Caco-2 (cell line): ENCODE measurements at places on chromosomes 6 and 20. TPM values are rescaled to one million over a fixed set of nuclear protein-coding genes. Genes with fewer than 3 reads are reported as not detected.

DNA sequence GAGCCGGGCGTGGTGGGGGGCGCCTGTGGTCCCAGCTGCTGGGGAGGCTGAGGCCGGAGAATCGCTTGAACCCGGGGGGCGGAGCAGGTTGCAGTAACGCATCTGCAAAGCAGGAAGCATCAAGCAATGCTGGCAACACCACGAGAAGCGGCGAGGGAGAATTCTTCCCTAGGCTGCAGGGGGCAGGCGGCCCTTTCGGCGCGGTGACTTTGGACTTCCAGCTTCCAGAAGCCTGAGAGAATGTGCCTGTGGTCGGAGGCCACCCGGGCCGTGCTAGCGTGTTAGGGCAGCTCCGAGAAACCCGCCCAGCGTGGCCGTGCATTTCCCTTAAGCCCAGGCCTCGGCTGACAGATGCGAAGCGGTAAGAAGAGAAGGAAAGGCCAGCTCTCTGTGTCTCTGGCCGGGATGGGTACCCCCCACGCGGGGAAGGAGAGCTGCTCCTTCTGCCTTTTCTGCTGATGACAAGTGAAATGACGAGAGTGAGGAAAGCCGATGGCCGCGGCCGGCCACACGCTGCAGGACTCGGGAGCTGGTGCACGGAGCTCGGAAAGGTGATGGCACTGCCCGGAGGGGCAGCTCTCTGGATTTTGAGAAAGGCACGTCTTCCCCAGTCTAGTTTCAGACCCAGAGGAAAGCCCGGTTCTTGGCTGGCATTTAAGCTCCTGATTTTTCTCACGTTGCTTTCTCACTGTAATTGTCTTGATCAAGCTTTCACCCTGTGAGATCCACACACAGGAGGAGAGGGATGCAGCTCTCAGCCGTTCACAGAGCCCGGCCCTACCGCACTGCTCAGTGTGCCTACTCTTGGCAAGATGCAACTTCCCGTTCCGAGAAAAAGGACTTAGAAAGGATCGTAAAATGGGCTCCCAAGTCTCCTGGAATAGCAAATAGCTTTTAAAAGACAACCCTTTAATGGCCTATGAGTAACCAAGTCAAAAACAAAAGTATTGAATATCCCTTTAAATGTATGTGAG is 68.3 kb upstream of the EXOC2 start:
- no peak for DNase-seq
- H3K4me3 ChIP-seq = no peak overlapping the region
- H3K36me3 ChIP-seq = no peaks in the 10 kb centered on the region
- no peaks in the 10 kb centered on the region for H3K27me3 ChIP-seq
- no peaks in the 10 kb centered on the region for H3K4me1 ChIP-seq

DNA sequence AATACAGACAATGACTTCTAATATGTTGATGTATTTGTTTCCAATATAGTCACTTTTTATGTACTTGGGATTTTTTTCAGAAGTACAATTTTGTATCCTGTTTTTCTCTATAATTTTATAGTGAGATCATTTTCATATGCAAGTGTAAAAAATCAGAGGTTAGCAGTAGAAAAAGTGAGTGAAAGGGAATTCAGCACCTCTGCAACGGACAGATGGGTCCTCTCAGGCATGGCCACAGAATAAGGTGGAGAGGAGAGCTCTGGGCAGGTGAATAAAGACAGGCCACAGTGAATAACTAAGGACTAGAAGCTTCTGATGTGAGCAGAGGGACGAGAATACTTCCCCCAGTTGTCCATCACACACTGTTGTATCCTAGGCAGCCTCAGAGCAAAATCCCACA is 210.1 kb upstream of the CNR1 start:
- H3K4me3 ChIP-seq = no peak overlapping the region
- no peaks in the 10 kb centered on the region for H3K36me3 ChIP-seq
- no peak overlapping the region for H3K27ac ChIP-seq
- no peak for DNase-seq

DNA sequence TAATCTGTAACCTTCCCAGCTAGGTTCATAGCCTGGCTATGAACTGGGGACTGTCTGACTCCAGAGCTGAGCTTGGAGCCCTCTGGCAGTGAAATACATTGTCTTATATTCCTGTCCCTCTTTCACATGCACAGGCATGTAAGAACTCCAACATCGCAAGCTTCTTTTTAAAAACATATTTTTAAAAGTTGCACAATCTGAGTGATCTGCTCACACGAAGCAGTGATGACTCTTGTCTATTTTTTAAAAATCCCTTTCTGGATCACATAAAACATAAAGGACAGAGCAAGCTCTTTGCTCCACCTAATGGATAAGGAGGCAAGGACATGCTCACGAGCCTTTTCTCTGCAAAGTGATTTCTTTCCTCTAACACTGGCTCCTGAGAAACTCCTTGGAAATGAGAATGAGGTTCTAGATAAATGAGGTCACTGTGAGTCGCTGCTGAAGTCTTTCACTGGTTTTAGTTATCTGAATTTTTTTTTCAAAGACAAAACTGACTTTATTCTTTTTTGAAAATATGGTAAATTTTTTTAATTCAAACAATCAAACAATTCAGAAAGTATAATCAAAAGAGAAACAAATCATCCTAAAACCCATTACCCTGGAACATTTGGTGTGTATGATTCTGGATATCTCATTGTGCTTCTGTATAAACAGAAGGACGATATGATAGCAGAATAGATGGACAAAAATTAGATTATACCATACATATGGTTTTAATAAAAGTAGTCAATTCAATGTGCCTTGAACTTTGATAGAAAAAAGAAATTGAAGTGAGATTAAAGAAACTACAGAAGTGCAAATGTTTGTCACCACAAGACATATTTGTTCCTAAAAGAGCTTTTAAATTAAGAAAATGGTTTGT is 30.8 kb downstream of the IL20RA start:
- no peak for DNase-seq
- no peaks in the 10 kb centered on the region for H3K27me3 ChIP-seq
- no peak overlapping the region for H3K4me3 ChIP-seq

- no peaks in the 10 kb centered on the region for H3K36me3 ChIP-seq
- no peaks in the 10 kb centered on the region for H3K27me3 ChIP-seq
- H3K4me1 ChIP-seq = peaks cover 25% of the 10 kb centered on the region
- peak overlapping the region; percentile 67 for H3K27ac ChIP-seq
- peak; percentile 32 for DNase-seq
- H3K4me3 ChIP-seq = no peak overlapping the region
Measured at GRCh38 chr20:53660947-53661381, 67.3 kb upstream of the ZNF217 start.

The PRSS16 gene
- 16.4 and 16.5 TPM in 2 replicates for total RNA-seq

DNA sequence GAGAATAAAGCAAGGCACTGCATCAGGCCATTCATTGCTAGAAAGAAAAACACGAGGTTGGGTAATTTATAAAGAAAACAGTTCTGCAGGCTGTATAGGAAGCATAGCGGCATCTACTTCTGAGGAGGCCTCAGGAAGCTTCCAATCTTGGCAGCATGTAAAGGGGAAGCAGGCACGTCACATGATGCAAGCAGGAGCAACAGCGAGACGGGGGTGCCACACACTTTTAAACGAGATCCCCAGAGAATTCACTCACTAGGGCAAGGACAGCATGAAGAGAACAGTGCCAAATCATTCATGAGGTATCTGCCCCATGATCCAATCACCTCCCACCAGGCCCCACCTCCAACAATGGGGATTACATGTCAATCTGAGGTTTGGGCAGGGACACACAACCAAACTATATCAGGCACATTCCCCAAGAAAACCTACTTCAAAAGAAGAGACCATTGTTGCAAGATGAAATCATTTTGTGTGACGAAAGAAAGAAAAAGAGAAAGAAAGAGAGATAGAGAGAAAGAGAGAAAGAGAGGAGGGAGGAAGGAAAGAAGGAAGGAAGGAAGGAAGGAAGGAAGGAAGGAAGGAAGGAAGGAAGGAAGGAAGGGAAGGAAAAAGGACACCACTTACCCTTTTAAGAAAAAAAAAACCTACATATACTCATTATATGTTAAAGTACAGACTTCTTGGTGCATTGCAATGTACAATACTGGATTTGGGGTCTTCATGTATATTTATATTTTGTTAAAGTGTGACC is 95.9 kb upstream of the PLEKHG1 start:
- no peaks in the 10 kb centered on the region for H3K4me1 ChIP-seq
- no peaks in the 10 kb centered on the region for H3K36me3 ChIP-seq
- H3K27me3 ChIP-seq = no peaks in the 10 kb centered on the region
- no peak overlapping the region for H3K4me3 ChIP-seq
- no peak overlapping the region for H3K27ac ChIP-seq
- no peak for DNase-seq

- H3K27ac ChIP-seq = no peak overlapping the region
- no peaks in the 10 kb centered on the region for H3K36me3 ChIP-seq
- no peak overlapping the region for H3K4me3 ChIP-seq
- DNase-seq = no peak
Measured at GRCh38 chr6:128230267-128230989, 290.0 kb downstream of the PTPRK start.

DNA sequence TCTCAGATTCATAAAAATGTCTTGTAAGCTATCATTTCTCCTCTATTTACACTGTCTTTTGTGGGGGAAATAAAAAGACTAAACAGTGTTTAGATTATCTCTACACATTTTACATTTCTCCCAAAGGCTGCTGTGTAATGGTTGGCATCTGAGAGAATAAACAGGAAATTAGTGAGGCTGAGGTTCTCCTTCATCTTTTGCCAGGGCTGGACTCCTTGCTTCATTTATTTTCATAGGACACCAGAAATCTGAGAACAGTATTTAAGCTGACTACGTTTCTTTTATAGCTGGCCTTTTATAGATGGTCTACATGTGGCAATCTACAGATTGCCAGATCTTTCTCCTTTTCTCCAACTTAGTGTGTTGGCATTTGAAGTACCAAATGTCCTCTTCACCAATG is 41.5 kb downstream of the PLCB4 start:
- no peak overlapping the region for H3K4me3 ChIP-seq
- H3K36me3 ChIP-seq = no peaks in the 10 kb centered on the region
- no peaks in the 10 kb centered on the region; the same call in 1 of the 2 replicates for H3K27me3 ChIP-seq
- DNase-seq = no peak
- no peaks in the 10 kb centered on the region for H3K4me1 ChIP-seq

The ZNF311 gene
- total RNA-seq = 1.8 and 2.9 TPM in 2 replicates
